ENCODE measurements at places on chromosomes 2 and 18. TPM values are rescaled to one million over a fixed set of nuclear protein-coding genes. Genes with fewer than 3 reads are reported as not detected.

DNA sequence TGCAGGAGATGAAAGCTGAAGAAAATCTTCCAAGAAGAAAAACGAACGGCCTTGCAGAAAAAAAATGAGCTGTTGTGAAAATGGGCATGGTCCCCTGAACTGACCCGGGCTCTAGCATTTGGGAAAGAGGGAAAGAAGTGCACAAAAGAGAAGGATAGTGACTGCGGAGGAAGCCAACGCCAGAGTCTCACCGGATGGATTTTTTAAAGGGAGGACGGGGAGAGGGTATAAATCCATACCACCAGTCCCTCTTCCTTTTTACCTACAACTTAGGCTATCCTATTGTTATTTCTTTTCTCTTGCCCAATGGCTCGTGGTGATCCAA lies 601 bp downstream of the WDR35 start:
- peak overlapping the region; percentile 83 for H3K27ac ChIP-seq
- DNase-seq, result no peak
- H3K4me3 ChIP-seq, result peak overlapping the region; percentile 76
- H3K4me1 ChIP-seq, result no peaks in the 10 kb centered on the region

- H3K36me3 ChIP-seq, result no peaks in the 10 kb centered on the region
- no peaks in the 10 kb centered on the region for H3K27me3 ChIP-seq
- H3K4me3 ChIP-seq, result no peak overlapping the region
- DNase-seq, result no peak
- no peak overlapping the region for H3K27ac ChIP-seq
Observed at GRCh38 chr2:192151853-192152252, 42.9 kb downstream of the TMEFF2 start.

DNA sequence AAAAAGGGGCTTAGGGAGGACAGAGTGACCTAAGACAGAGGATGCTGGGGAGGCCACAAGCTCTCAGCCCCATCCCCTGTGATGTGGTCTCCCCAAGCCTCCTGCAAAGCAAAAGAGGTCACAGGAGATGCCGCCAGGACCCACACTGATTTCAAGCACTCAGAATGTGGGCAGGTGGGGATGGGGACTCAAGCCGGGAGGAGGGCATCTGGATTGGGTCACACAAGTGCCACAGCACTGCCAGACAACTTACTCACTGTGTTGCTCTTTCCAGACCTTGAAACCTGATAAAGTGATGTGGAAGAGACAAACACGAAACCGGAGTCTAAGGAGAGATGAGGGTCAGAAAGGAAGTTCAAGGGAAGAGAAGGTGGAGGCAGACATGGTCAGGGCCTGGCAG lies 95.7 kb downstream of the TTC32 start:
- H3K36me3 ChIP-seq, result no peaks in the 10 kb centered on the region
- no peak overlapping the region for H3K4me3 ChIP-seq
- H3K4me1 ChIP-seq, result no peaks in the 10 kb centered on the region
- DNase-seq, result no peak
- H3K27ac ChIP-seq, result no peak overlapping the region

DNA sequence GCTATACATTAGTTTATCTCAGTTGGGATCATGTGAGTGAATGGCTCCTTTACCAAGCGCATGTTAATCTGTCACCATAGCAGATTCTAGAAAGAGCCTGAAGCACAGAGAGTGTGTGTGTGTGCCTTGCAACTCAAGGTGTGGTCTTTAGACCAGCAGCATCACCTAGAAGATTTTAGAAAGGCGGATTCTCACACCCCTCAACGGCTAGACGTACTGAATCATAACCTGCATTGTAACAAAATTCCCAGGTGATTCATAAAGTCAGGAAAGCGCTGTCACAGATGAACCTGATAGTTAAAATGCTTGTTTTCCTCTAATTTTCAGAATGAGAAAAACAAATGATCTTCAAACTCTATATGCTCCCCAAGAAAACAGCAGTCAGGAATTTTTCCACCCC lies 45.5 kb upstream of the MAPRE2 start:
- H3K4me3 ChIP-seq, result no peak overlapping the region
- H3K36me3 ChIP-seq, result no peaks in the 10 kb centered on the region
- H3K27ac ChIP-seq, result no peak overlapping the region
- no peaks in the 10 kb centered on the region for H3K27me3 ChIP-seq
- H3K4me1 ChIP-seq, result peaks cover 13% of the 10 kb centered on the region
- no peak for DNase-seq

GRCh38 chr2:109680523-109681297 lies 66.5 kb downstream of the SOWAHC start:
- H3K36me3 ChIP-seq, result no peaks in the 10 kb centered on the region
- H3K27me3 ChIP-seq, result no peaks in the 10 kb centered on the region
- no peak overlapping the region for H3K27ac ChIP-seq
- no peak overlapping the region for H3K4me3 ChIP-seq
- no peak for DNase-seq
- H3K4me1 ChIP-seq, result no peaks in the 10 kb centered on the region

GRCh38 chr2:184729581-184729980 lies 131.3 kb downstream of the ZNF804A start:
- H3K4me1 ChIP-seq, result no peaks in the 10 kb centered on the region
- no peak overlapping the region for H3K4me3 ChIP-seq
- no peak for DNase-seq
- no peak overlapping the region for H3K27ac ChIP-seq
- H3K36me3 ChIP-seq, result no peaks in the 10 kb centered on the region

DNA sequence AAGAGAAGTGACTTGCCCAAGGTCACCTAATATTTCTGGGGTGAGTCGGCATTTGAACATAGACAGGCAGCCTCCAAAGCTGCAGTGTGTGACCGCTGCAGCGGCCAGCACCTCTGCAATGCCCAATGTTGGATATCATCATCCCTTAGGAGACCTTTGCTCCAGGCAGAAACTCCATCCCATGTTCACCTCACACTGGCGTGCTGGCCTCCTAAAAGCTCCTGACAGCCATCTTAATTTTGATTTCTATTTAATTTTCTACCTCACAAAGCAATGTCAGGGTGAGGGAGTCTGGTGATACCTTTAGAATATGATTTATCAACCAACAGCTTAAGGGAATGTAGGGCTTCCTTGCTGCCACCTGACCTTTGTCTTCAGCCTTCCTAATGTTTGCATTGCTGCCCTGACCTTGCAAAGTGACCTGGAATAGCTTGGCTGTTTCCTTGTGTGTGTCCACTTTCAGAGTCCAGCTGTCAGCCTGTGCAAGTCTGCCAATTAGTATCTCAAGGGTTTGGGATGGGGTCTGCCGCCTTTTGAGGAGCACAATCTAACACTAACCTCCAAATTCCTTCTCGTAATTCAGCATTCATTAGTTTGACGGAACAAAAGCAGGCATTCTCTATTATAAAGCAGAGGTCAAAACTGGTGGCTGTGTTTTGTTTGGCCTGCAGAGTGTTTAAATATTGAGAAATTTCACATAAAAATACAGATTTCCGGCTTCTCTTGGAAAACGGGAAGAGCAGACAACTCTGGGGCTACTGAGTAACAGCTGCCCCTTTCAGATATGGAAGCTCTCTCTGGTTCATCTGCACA lies 127.6 kb downstream of the PLEKHM3 start:
- H3K27me3 ChIP-seq, result no peaks in the 10 kb centered on the region
- H3K4me1 ChIP-seq, result peaks cover 6% of the 10 kb centered on the region
- no peak overlapping the region for H3K27ac ChIP-seq

DNA sequence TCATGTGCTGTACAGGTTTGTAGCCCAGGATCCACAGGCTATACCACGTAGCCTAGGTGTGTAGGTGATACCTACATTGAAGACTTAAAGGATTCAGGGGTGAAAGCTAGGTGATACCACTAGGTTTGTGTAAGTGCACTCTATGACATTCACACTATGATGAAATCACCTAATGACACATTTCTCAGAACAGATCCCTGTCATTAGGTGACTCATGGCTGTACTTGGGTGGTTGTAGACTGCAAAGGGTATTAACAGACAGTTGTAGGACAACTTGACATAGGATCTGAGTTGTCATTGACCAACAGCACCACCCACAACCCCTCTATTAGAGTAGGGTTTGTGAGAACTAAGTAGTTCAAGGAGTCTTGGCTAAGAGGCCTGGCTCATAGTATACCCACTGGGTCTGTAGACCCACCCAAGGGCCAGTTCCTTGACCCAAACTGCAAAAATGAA lies 27.7 kb upstream of the SMCHD1 start:
- DNase-seq, result no peak
- H3K36me3 ChIP-seq, result no peaks in the 10 kb centered on the region
- H3K27me3 ChIP-seq, result no peaks in the 10 kb centered on the region
- no peaks in the 10 kb centered on the region for H3K4me1 ChIP-seq

- no peaks in the 10 kb centered on the region for H3K27me3 ChIP-seq
- no peaks in the 10 kb centered on the region for H3K4me1 ChIP-seq
- H3K4me3 ChIP-seq, result no peak overlapping the region
Observed at GRCh38 chr18:75874401-75875089, 447.0 kb upstream of the SMIM21 start.

- no peak overlapping the region for H3K4me3 ChIP-seq
- no peak for DNase-seq
- H3K36me3 ChIP-seq, result peaks cover 3% of the 10 kb centered on the region
- no peak overlapping the region for H3K27ac ChIP-seq
- no peaks in the 10 kb centered on the region for H3K4me1 ChIP-seq
- no peaks in the 10 kb centered on the region for H3K27me3 ChIP-seq
Observed at GRCh38 chr18:51226068-51226467, 28.6 kb upstream of the MEX3C start.

SLC5A7 gene
- 0.87 TPM for total RNA-seq

VWC2L gene
- not detected for total RNA-seq
